ENCODE measurements at places on chromosomes 16 and 17.

DNA sequence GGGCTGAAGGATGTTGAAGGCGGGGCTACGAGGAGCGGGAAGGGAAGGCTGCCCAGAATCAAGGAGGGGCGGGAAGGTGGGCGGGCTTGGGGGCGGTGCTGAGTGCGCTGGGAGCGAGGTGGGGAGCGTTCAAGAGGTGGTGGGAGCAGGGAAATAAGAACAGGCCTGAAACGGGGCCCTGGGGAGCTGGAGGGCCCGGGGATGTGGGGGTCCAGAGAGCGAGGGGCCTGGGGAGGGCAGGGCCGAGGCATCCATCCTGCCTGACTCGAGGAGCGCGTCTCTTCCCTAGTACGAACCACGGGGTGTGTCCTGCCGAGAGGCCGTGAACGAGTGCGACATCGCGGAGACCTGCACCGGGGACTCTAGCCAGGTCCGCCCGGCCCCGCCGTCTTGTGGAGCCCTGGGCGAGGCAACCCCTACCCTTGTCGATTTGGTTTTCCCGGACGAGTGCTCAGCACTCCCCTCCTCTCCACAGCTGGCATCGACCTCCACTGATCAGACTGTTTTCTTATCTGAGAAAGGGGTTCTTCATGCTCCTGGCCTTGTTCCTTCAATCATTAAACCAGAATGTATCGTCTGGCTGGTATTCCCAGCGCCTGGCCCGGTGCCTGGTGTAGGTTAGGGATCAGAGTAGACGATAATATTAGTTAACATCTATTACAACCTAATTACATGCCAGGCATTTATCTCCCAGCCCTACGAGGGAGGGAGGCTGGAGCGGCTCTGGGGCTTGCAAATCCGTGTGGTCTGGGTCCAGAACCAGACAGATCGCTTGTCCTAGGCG lies 17.2 kb downstream of the ADAM11 start:
- DNase-seq, result no peak

- DNase-seq, result no peak
Observed at GRCh38 chr16:68031951-68032350, 8.9 kb downstream of the DUS2 start.

DNA sequence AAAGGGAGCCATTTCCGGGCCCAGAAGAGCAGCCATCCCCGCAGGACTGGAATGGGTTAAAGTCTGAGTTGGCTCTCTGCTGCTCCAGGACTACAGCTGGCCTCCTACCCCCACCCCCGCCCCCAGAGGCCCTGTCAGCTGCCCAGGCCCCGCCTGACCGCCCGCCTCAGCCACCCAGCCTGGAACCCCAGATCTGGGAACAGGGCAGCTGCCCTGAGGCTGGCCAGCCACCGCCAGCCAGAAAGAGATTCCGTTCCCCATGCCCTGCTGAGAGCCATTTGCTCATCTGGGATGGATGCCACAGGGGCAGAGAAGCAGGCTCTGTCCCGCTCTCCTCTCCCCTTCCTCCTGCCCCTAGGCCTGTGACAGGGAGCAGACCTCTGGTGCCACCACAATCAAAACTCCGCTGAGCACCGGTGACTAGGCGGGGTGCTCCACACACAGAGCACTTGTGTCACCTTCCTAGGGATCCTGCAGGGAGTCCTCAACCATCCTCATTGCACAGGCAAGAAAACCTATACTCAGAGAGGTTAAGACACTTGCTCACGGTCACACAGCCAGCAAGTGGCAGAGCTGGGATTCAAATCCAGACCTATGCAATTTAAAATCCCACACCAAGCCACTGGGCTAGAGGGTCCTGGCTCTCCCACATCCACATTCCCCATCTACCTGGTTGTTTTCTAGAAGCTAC lies 44.1 kb downstream of the ZNF423 start:
- DNase-seq, result no peak

- DNase-seq, result no peak
Observed at GRCh38 chr17:69733171-69734012, 318.9 kb downstream of the MAP2K6 start.

- DNase-seq, result no peak
Observed at GRCh38 chr17:82031303-82031884, at the start of gene RAC3. RAC3 (plus strand) TSS chr17:82031678; CDS start chr17:82031762, 84 bp downstream.

GRCh38 chr16:20624882-20625807 lies 49.0 kb upstream of the ACSM2B start:
- no peak for DNase-seq
